ENCODE measurements at places on chromosomes 6 and 20.
A peak's percentile ranks its signal among the peaks of the same experiment; 100 is the strongest.

GRCh38 chr20:15951658-15952057 lies 621.6 kb downstream of the KIF16B start:
- DNase-seq, result no peak

- no peak for DNase-seq
Observed at GRCh38 chr6:144528743-144529425, 243.7 kb downstream of the UTRN start.

GRCh38 chr6:41278699-41279405 lies 7.6 kb downstream of the TREM1 start:
- peak; percentile 24 for DNase-seq

DNA sequence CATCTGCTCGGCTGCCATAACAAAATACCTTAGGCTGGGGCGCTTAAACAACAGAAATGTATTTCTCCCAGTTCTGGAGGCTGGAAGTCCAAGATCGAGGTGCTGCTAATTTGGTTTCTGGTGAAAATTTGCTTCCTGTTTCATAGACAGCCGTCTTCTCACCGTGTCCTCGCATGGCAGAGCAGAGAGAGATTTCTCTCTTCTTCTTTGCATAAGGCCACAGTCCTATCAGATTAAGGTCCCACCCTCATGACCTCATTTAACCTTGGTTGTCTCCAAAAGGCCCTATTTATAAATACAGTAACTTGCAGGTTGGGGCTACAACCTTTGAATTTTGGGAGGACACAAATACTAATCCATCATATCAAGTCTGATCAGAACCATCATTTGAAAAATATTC lies 544.3 kb downstream of the KIF16B start:
- DNase-seq, result no peak

Measured in stimulated activated CD8-positive, alpha-beta memory T cell treated with anti-CD3 and anti-CD28 coated beads, Interleukin-7, amount 100 ng/mL, for 24 hours (primary cell).